ENCODE measurements at places on chromosomes 6 and 20.

- no peak for DNase-seq
Observed at GRCh38 chr6:42368181-42368580, 83.5 kb downstream of the TRERF1 start.

DNA sequence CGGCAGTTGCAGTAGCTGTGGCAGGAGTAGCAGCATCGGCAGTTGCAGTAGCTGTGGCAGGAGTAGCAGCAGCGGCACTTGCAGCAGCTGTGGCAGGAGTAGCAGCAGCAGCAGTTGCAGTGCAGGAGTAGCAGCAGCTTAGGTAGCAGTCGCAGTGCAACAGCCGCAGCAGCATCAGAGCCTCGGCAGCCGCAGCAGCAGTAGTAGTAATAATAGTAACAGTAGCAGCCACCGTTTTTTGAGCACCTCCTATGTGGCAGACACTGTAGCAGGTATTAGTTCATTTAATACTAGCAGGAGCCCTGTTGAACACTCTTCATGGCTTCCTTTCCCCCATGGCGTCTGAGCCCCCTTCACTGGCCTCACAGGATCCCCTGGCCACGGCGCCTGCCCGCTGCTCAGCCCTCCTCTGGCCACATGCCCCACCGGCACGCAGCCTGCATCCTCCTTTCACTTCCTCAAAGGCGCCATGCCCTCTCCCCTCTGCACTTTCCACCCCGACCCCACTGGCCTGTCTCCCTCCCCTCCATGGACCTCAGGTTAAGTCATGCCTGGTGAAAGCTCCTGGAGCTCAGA lies 19.1 kb upstream of the IRF4 start:
- DNase-seq: no peak

DNA sequence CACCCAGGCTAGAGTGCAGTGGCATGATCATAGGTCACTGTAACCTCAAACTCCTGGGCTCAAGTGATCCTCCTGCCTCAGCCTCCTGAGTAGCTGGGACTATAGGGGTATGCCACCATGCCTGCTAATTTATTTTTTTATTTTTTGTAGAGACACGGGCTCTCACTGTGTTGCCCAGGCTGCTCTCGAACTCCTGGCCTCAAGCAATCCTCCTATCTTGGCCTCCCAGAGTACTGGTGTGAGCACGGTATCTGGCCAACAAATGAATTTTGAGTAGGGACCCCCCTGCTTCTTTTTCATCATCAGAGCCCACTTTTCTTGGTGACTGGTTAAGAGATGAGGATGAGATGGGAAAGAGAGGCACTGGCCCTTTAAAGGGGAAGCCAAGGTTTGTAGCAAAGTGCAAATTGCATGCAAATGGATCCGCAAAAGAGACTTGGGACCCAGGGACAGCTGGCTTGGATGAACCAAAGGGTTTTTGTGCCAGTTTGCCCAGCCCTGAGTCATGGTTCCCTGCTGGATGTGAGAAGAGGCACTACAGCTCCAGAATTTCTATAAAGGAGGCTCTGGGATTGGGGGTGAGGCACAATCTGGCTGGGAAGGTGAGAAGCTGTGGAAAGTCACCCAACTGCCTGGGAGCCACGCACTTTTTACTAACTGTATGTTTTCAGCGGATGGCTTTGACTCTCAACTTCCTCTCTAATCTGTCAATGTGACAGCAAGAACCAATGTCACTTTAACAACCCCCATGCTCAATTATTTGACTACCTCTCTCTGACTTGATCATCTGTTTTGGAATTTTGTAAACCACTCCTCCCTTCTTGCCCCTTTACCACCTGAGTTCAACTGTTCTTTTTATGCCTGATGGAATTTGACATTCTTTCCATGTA lies 58.7 kb upstream of the RNF24 start:
- no peak for DNase-seq

DNA sequence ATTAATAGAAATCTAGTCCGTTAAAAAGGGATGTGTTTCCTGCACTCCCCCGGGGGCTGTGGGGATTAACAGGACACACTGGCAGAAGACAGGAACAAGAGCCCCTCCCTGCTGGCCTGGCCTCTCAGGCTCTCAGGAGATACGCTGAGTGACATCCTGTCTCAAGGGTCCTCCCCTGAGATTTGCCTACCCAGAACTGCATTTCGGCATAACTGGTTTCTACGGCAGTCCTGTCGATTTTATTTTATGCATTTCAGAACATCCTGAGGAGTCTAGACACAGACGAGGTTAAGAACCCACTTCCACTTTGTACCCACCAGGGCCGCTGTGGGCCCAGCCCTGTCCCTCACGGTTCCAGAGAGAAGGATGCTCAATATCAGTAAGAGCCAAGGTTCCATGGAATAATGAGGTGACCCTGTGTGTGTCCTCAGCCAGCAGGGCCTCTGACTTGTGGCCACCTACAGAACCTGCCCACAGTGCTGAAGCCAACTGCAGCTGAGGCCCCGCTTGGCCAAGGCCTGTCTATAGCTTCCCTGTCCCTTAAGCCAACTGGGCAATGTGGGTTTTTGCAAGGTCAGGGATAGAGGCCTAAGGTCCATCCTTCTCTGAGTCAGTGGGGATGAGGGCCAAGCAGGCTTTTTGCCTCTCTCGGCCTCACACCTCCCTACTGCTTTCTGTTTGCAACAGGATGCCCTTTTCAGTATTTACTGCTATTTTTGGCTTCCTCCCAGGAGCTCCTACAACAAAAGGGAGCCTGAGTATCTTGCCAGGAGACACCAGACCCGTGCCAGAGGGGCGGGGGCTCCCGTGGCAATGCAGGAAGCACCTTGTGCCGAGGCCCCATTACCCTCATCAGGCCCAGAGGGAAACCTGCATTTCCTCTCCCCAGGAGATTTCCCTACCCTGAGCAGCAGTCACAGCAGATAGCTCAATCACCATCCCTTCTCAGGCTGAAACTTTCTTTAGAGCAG lies 14.7 kb downstream of the UQCC2 start:
- DNase-seq: peak; percentile 23

DNA sequence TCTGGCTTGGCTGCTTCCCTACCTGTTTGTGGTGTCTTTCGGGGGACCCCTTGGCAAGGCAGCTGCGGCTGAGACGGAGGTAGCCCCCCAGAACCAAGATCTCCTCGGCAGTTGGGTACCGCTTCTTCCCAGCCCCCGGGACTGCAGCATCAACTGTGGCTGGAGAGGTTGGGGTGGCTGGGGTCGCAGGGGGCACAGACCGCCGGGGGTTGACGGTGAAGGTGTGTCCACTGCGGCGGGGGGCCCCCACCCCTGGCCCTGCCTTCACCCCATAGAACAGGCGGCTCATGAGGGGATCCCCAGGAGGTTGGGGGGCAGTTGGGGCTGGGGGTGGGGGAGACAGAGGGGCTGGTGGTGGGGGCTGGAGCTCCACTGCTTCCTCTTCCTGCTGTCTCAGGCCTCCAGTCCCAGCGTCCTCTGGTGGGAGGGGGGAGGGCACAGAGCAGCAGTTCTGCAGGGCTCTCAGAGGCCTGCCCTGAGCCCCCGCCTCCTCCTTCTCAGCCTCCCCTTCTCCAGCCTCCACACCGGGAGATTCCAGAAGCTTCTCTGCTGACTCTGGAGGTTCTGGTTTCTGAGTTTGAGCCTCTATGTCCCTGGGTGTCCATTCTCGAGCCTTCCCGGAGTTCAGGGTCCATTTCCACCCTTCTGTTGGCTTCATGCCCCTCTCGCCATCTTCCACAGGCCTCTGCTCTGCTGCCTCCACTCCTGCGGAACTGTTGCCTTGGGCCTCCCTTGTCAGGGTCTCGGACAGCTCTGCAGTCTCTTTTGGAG lies 1.9 kb downstream of the PPP1R18 start:
- DNase-seq: peak; percentile 23

DNA sequence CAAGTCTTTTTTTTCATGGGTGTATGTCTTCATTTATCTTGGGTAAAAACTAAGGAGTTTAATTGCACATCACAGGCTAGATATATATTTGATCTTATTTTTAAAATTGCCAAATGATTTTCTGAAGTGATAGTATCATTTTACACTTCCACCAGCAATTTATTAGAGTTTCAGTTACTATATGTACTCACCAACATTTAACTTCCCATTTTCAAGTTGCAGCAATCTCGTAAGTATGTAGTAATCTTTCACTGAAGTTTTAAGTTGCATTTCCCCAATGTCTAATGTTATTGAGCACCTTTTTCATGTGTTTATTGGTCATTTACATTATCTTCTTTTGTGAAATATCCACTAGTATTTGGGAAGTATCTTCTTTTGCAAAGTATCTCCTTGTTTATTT lies 277.4 kb upstream of the CNR1 start:
- DNase-seq: no peak

- DNase-seq: no peak
Observed at GRCh38 chr6:99810942-99811620, 182.9 kb downstream of the MCHR2 start.

DNA sequence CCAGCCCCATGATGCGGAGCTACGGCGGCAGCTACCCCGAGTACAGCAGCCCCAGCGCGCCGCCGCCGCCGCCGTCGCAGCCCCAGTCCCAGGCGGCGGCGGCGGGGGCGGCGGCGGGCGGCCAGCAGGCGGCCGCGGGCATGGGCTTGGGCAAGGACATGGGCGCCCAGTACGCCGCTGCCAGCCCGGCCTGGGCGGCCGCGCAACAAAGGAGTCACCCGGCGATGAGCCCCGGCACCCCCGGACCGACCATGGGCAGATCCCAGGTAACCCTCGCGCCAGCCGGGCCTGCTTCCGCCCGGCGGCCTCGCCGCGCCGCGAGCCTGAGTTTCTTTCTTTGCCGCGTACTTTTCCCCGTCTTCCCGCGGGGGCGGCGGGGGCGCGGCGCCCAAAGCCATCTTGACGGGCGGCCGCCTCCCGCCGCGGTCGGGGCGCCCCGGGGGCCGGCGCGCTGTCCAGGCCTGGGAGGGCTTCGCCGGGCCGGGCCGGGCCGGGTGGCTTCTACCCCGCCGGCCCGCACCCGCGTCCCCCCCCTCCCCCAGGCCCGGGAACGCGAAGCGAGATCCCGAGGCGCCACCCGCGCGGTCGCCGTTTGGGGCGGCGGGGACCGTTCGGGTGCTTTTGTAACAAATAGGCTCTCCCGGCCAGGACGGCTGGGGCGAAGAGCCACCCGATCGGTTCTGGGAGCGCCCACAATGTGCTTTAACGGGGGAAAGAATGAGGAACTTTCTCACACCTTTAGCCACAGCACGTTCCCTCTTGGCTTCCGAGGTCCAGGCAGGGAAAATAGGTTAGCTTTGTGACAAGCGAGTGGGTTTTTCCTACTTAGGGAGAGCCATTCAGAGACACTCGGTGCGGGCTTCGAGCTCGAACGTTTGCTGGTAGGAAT lies 2.3 kb downstream of the ARID1B start:
- peak; percentile 13 for DNase-seq

DNA sequence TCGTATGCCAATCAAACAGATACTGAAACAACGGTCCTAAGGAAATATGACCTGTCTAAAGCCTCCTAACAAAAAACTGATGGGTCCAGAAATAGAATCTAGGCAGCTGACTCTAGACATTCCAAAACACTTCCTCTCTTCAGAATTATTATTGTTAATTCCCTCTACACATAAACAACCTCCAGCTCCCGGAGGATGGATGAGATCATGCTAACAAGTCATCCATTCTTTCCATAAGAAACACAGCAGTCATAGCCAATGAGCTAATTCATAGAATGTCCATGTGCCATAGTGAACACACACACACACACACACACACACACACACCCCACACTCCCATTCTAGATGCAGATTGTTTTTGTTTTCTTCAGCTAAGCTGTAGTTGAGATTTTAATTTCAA lies 44.3 kb downstream of the HDGFL1 start:
- no peak for DNase-seq

GRCh38 chr6:5174756-5175549 lies 85.8 kb downstream of the LYRM4 start:
- no peak for DNase-seq

DNA sequence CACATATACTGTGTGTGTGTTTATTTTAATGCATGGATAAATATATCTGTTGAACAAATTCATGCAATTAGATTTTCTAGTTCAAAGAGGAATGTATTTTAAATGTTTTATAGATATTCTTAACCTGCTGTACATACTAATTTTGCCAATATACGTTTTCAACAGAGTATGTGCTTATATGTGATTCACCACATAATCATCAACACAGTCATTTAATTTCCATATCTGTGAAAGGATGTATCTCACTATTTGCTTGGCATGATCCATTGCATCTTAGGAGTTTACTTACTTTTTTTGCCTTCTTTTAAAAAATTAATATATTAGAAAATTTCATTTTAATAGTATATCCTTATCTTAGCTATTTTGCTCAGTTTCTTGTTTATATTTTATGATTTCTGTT lies 902.3 kb upstream of the CITED2 start:
- DNase-seq: no peak

- DNase-seq: no peak
Observed at GRCh38 chr6:136037876-136038460, 186.5 kb downstream of the PDE7B start.

DNA sequence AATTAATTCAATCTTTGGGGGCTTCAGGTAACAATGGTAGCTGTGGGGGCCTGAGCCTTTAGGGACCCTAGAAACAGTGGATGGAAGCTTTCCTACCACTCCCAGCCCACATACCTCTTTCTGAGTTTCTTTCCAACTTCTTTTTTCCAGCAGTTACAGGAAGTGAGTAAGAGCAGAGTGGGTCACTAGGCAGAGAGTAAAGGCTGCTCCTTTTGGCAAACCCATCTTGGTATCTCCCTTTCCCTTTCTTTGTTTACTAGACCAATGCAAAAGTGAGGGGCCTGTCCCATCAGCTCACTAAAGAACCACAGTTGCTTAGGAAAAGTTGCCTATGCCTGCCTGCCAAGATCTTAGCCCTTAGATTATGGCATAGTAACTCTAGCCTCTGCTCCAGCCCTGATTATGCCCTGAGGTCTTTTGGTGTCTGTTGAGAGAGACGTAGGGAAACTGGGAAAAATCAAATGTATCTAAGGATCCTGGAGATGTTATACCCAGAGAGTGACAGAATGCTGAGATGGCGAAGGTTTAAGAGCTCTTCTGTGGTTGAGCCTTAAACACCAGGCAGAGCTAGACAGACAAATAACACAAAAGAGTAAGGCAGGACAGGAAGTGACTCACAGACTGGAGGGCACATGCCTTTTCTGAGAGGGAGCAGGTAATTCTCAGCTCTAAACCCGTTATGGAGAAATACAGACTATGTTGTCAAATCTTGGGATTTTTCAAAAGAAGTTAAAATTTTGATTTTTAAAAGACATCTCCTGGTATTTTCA lies 31.3 kb downstream of the TRMT6 start:
- DNase-seq: no peak

GRCh38 chr20:47397652-47398301 lies 41.3 kb upstream of the ZMYND8 start:
- no peak for DNase-seq

GRCh38 chr6:15527838-15528617 lies 134.8 kb downstream of the DTNBP1 start:
- no peak for DNase-seq

GRCh38 chr6:157461000-157461915 lies 80.3 kb downstream of the ZDHHC14 start:
- peak; percentile 17 for DNase-seq

- no peak for DNase-seq
Observed at GRCh38 chr20:61577065-61577464, 325.0 kb downstream of the CDH4 start.

- no peak for DNase-seq
Observed at GRCh38 chr6:150620244-150620643, 20.6 kb downstream of the PLEKHG1 start.

GRCh38 chr6:168575346-168576098 lies 134.5 kb downstream of the SMOC2 start:
- DNase-seq: no peak
